T-helper 2 cell (primary cell): ENCODE measurements at places on chromosomes 6 and 20.

DNA sequence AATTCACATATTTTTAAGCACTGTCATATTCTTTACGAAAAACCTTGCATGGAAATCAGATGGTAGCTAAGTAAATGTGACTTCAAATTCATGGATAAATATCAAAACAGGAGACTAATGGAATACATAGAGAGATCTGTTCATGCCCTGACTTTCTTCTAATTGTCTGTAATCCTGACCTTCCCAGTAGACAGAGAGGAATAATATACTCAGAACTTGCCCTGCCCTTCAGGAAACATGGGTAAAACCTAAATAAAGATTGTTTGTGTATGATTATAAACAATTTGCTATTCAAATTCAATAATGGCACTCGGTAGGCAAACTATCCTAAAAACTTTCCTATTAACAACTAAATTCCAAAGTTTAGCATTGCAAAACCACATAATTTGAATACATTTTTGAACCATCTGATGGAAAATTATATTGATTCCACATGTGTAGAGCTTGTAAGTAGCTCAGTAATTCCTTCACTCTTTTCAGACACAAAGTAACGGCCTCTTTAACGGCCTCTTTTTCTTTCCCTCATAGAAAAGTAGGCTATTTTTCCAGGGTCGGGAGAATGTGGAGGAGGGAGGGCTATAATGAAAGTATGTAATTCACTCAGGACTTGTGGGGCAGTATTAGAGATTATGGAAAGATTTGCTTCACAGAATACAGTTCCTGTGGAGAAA lies 227.6 kb downstream of the ALDH8A1 start:
- DNase-seq, result no peak

- no peak for DNase-seq
Measured at GRCh38 chr6:106628658-106629102, 618 bp downstream of the RTN4IP1 start.

GRCh38 chr6:133991096-133991593 lies 38.1 kb downstream of the TBPL1 start:
- no peak for DNase-seq

DNA sequence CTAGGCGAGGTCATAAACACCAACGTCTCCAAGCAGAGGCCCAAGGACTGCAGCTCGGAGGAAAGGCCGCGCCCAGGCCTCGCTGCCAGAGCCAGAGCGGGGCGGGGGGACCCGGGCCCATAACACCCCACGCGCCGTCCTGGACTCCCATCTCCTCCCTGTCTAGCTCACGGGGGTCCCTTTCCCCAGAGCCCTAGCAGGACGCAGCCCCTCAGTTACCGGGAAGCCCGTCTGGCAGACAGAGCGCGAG lies 44.9 kb downstream of the MDFI start:
- no peak for DNase-seq

GRCh38 chr6:2652611-2653010 lies 98.1 kb downstream of the MYLK4 start:
- no peak for DNase-seq

GRCh38 chr6:54198134-54198533 lies 86.9 kb downstream of the MLIP start:
- no peak for DNase-seq

DNA sequence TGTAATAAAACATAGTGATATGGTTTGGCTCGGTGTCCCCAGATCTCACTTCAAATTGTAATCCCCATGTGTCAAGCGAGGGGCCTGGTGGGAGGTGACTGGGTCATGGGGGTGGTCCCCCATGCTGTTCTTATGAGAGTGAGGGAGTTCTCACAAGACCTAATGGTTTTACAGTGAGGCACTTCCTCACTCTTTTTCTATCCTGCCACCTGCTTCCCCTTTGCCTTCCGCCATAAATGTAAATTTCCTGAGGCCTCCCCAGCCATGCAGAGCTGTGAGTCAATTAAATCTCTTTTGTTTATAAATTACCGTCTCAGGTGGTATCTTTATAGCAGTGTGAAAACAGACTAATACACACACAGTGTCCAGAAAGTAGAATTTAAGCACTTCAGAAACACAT lies 78.5 kb downstream of the REPS1 start:
- DNase-seq, result no peak
